AG08395 (cell line): ENCODE measurements at places on chromosomes 3 and 15.

DNA sequence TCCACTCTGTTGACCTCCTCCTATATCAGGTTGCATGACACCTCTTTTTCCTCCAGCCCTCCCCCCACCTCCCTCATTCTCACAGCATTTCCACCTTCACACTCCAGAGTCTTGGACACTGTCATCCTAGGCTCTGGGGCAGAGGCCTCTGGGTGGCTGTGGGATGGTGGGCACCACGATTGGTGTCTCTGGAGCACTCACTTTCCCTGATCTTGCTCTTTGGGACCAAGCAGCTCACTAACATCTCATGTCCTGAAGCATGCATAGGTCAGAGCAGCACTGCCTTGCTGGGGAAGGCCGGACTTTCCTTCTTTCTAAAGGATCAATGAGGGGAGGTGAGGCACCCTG is 14.9 kb downstream of the ZBTB47 start:
- no peak for DNase-seq

GRCh38 chr15:45180201-45180600 is 7.6 kb downstream of the SHF start:
- DNase-seq: no peak

DNA sequence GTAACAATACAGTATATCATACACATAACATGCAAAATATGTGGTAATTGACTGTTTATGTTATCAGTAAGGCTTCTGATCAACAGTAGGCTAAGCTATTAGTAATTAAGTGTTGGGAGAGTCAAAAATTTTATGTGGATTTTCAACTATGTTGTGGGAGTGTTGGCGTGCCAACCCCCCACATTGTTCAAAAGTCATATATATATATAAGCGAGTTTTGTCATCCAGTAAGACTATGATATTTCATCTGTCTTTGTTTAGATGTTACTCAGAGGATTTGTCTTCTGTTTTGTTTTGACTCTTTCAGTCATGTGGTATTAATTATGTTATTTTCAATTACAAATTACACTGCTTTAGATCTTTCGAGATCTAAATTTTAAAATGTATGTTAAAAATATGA is 51.0 kb upstream of the RAP2B start:
- peak; percentile 3 for DNase-seq

DNA sequence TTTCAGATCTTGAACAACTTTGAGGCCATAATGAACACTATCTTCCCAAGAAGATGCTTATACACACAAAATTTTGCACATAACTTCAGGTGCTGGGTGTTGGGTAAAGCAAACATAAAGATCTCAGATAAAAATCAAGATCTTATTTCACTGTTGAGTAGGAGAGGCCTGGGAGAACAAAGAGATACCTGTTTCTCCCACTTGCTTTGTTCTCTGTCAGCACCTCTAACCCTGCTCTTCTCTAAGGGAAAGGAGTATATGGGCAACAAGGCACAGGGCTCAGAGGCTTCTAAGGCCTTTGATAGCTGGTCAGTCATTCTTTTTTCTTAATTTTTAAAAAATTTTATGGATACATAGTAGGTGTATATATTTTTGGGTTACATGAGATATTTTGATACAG is 3.6 kb upstream of the GK5 start:
- DNase-seq: no peak

DNA sequence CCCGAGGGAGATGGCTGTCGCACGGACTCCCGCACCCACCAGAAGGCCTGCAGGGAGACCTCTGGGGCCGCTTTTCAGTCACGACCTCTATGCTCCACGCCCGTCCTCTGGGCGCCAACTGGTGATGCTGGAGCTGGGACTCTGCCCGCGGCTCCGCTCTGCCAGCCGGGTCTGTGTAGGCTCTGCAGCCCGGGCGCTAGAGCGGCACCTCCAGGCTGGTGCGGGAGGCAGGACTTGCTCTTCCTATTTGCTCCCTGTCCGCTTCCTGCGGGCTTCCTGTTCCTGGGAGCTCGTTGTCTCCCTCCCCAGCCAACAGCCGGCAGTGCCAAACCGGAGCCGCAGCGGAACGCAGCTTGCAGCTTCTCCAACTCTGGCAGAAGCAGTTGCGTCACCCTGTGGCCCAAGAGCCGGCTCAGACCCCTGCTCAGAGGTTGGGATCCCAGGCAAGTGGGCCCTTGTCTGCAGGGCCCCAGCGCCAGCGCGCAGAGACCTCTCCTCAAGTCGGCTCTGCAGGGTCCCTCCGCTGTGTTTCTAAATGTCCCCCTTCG is 285.9 kb downstream of the XXYLT1 start:
- DNase-seq: peak; percentile 76

DNA sequence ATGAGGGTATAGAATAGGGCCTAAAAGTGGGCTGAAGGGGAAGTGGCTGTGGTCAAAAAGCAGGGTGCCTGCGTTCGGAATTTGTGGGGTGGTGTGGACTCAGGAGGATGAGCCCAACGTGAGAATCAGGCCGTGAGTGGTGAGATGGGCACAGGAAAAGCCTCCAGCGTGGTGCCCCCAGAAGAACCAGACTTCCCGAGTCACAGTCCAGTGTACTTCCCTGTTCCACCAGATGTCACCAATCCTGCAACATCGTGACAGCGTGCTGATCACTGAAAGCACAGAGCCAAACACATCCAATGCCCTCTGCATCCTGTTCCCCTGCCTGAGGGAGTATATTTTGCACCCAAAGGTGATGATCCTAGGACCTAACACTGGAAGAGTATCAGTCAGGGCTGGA is 20.8 kb upstream of the ACAN start:
- DNase-seq: no peak

DNA sequence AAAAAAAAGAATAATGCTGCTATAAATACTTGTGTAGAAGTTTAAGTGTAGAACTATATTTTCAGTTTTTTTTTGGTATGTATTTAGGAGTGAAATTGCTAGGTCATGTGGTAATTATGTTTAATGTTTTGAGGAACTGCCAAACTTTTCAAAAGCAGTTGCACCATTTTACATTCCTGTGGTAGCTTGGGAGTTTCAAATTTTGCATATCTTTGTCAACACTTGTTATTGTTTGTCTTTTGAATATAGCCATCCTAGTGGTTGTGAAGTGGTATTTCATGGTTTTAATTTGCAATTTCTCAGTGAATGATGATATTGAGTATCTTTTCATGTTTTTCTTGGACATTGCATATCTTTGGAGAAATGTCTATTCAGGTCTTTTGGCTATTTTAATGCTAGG is 30.4 kb downstream of the SKIL start:
- DNase-seq: peak; percentile 11

- no peak for DNase-seq
Observed at GRCh38 chr3:103629391-103629790, 1194.6 kb downstream of the ZPLD1 start.

DNA sequence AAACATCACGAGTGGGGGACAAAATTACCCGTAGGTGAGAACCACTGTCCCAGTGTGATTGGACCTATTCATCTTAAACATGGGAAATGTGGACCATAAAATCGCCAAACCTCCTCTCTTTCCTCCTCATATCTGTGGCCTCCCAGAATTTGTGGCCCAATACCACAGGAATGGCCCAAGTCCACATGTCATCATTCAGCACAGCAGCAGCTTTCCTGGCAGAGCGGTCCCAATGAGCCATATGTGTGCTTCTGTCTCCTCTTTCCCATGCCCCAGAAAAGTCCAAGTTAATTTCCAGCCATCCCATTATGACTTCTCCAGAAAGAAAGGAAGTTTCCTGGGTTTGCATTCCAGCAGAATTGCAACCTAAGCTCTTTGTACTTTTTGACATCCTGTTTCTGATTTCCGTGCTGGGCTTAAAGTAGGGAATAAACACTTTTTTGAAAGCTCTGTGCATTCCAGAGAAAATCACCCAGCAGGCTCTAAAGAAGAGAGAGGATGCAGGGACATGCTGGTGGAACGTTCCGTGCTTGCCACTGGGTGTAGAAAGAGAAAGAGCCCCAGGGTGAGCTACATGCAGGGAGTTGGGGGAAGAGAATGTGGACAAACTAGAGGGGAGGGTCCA is 259.4 kb upstream of the PROK2 start:
- peak; percentile 68 for DNase-seq

- peak; percentile 39 for DNase-seq
Observed at GRCh38 chr15:31557899-31558298, 231.3 kb downstream of the KLF13 start.

DNA sequence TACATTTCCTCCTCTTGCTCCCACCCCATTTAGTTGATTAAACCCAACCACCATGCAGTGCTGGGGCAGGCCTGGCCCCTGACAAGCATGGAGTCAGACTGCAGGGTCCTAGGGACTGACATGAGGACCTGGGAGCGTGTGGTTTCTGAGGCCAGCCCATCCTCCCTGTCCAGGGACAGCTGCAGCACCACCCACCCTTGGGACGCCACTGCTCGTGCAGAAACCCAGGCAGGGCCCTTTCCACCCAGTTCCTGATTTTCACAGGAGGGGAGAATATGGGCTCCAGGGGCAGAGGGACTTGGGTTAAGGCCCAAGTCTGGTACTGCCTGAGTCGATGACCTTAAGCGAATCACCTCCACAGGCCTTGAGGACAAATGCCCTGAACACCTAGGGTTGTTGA is 23.7 kb downstream of the PLXND1 start:
- no peak for DNase-seq

DNA sequence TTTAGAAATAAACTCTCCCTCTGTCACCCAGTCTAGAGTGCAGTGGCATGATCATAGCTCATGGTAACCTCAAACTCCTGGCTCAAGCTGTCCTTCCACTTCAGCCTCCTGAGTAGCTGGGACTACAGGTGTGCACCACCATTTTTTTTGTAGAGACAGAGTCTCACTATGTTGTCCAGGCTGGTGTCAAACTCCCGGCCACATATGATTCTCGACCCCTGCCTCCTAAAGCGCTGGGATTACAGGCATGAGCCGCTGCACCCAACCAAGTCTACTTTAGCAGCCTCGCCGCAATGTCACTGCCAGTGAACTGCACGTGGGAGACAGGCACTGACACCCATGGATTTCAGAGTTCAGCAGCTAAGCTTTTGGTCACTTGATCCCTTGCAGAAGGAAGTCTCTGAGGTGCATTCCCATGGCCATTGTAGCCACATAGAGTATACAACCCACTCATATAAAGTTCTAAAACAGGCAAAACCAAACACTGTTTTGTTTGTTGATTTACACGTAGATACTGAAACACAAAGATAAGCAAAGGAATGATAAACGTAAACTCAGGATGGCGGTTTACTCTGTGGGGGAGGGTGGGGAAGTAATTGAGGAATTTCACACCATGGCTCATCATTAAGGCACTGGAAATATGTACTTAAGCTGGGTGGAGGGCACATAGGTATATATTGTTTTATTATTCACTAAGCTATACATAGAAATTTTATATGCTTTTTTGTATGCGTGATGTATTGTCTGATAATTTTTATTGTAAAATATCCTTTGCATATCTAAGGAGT is 115.0 kb downstream of the MEX3B start:
- DNase-seq: no peak

DNA sequence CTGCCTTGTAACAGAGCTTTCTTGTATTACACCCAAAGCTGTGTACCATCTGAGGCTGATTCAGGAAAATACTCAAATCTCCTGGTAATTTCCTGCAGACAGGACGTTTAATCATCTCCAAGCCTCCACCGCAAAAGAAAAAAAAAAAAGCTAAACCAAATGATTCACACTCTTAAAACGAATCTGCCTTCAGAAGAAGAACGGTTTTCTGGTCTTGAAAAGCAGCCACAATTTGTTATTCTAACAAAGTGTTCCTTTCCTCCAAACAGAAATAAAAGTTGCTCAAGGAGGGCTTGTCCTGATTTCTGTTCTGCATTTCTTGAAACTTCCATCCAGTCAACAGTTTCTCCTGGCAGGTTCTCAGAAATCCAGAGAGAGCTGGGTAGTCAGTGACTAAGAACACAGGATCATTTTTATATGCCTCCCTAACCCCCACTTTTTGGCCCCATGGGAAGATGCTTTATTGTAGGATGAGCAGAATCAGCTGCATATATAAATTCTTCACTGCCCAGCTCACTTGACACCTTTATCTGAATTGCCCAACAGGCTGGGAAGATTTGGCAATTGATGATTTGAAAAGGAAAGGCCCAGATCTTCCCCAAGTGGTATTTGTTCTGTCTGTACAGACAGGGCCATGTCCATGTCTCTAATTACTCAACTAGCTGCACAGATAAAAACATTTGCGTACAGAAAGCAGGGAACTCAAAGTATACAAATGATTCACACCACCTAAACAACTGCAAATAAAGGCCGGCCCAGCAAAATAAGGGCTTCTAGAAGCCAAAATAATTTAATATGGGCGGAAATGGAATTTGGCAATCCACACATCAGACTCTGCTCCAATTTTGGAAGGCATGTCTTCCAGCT is 41.0 kb upstream of the PRICKLE2 start:
- DNase-seq: peak; percentile 83

DNA sequence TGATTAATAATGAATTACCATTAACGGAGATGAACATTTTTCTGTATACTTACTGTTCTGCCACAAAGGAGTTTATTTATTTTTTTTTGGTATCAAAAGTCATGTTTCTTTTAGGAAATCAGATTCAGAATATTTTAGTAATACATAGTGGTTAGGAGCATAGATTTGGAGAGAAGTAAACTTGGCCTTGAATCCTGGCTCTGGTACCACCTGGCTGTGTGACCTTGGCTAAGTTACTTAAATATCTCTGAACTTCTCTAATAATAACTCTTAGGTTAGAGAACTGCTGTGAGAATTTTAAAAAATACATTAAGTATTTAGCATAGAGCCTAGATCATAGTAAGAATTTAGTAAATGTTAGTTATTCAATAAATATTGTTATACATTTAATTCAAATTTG is 309.1 kb downstream of the RBMS3 start:
- DNase-seq: no peak

DNA sequence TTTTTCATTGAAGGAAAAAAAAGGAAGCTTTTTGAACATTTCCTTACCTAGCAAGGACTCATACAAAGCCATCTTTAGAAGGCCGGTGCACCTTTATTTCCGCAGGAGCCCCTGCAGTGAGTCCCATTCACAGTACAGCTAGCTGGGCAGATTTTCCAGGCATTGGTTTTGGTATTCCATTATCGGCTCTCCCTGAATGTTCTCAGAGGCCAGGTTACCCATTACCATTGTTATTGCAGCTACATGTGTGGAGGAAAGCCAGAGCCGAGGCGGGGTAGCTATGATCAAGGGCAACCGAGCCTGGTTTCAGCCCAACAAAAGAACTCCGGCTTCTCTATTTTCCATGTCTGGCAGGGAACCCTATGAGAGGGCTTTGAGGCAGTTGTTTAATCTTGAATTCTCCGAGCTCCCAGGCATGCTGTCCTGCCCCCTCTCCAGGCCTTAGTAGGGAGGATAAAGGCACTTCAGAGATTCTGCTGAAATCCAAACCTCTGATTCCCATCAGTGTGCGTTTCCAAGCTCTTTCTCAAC is 100.3 kb downstream of the LRRK1 start:
- no peak for DNase-seq

GRCh38 chr3:150237490-150237889 is 170.6 kb upstream of the TSC22D2 start:
- peak; percentile 43 for DNase-seq
